ENCODE measurements at places on chromosomes 12 and 14. TPM values are rescaled to one million over a fixed set of nuclear protein-coding genes. Genes with fewer than 3 reads are reported as not detected.

P2RX2 gene
- polyA plus RNA-seq: 4.2 TPM

NANOG gene
- 0.14 TPM for polyA plus RNA-seq

AVPR1A gene
- polyA plus RNA-seq: 0.87 TPM

LIN7A gene
- 19.9 TPM for polyA plus RNA-seq

INSM2 gene
- polyA plus RNA-seq: not detected

COX8C gene
- 0.38 TPM for polyA plus RNA-seq

CLMN gene
- 19.4 TPM for polyA plus RNA-seq

RAB5B gene
- 156 TPM for polyA plus RNA-seq

ZNF384 gene
- 86.7 TPM for polyA plus RNA-seq

SLC8A3 gene
- 7.7 TPM for polyA plus RNA-seq

DHRS1 gene
- 44.3 TPM for polyA plus RNA-seq

BEST3 gene
- 0.67 TPM for polyA plus RNA-seq

Measured in left lung (tissue), 14 donors.